ENCODE measurements at places on chromosomes 5 and 9.
A peak's percentile ranks its signal among the peaks of the same experiment; 100 is the strongest.

DNA sequence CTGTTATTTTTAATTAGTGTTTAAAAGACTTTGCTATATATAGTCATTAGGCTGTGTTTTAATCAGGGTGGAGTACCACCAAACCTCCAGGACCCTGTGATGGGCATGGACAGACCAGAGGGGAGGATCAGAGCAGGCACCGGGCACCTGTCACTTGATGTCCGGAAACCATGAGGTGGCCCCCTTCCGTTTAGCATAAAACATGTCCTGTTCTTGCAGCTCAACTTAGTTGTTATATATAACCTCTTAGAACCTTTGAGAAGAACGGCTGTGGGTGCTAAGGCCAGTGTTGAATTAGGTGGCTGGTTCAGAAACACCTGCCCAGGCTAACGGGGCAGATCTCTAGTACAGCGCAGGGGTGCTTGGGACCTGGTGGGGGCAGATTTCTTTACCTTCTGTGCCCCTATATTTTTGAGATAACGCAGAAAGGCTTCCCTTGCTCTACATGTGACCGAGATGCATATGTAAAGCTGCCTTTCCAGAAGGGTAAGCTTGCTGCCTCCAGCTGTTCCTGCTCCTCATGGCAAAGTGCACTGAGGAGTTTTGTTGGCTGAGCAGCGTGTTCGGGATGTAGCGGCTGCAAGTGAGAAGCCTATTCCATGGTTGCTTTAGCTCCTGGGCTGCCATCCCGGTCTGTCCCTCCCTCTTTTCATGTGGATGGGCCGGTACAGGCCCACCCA lies 255.5 kb downstream of the FANCC start:
- peak; percentile 39 for DNase-seq

- DNase-seq: no peak
These were observed 96.6 kb downstream of the RGS3 start for GRCh38 chr9:113559834-113560800.

GRCh38 chr5:118577621-118578020 lies 410.7 kb downstream of the DTWD2 start:
- DNase-seq: no peak

DNA sequence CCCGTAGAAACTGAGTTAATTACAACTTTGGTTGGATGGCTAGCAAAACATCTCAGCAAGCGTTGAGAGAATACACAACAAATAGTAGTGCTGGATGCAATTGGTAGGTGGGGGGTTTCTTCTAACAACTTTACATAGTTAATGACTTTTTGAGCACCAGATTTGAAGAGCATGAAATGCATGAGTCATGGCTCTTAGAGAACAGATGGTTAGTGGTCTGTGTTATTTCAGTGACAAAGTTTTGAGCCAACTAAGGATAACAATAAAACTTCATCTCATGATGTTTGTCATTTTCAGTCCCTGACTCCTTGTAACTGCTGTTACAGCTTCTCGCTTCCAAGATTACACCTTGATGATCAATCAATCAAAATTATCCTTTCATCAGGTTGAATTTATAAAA lies 399.0 kb upstream of the BRINP1 start:
- peak; percentile 2 for DNase-seq

- peak; percentile 66 for DNase-seq
These were observed 513 bp downstream of the FAM193B start for GRCh38 chr5:177553671-177554429.

GRCh38 chr5:16061163-16061562 lies 118.4 kb downstream of the MARCHF11 start:
- DNase-seq: no peak

DNA sequence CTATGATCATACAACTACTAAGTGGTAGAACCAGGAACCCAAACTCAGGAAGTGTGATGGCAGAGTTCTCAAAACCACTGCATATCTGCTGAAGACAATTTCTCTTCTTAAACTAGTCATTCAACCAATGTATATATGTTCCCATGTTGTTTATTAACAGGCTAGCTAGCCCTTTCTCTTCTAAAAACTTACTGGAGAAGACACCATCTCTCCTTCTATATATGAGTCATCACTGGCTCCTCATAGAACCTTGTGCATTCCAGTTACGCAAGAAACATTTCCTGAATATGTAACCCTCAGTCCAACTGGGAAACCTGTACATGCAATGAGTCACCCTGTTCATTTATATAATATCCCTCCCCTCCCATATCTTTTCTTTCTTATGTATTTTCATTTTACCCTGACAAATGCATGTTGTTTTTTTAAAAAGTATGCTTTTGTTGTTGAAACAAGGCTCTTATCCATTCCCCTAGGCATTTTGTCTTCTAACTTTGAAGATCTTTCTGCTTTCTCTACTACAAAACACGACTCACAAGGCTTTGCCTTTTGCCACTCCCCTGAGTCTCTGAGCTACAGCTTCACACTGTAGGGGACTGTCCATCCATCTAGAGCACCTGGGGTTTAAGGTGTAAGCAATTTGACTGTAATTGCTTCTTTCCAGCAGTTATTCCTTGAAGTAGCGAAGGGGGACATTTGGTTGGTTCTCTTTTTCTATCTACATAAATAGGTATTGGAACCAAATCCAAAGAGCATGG lies 119.5 kb downstream of the ANXA1 start:
- peak; percentile 2 for DNase-seq

- peak; percentile 88 for DNase-seq
These were observed at the start of gene GHR for GRCh38 chr5:42423285-42424165. Gene GHR (plus strand): TSS chr5:42423439. CDS start chr5:42565875, 142,436 bp downstream.

DNA sequence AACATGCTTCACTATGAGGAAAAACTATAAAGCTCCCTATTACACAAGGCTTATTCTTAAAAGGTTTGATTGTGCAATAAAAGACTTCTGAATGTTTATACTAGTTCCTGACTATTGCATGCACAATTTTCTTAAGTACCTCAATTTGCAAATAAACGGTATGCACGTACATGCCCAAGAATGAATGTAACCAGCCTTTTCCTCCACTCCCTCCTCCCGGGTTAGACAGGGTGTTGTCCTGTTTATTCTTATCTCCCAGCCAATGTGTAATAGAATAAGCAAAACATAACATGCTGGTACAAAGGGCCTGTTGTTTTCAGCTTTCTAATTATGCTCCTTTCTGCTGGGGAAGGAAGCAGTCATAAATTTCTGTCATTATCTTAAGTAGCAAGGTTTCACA lies 79.1 kb downstream of the AOPEP start:
- peak; percentile 66 for DNase-seq

DNA sequence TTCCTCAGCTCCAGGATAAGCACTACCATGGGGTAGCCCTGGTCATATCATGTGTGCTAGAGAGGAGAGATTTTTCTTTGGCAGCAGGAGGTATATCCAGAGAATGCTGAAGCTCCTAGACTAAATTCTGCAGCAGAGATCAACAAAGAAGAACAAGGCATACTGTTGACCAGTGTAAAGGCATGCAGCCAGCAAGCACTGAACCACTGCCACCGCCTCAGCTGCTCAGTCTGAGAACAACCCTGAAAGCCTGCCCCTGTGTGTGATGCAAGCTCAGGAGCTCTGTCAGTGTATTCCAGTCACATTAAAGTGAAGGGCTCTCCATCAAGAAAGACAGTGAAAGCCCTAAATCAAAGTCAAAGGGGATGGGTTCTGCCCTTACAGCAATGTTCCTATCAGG lies 439.5 kb upstream of the CD180 start:
- DNase-seq: peak; percentile 68

DNA sequence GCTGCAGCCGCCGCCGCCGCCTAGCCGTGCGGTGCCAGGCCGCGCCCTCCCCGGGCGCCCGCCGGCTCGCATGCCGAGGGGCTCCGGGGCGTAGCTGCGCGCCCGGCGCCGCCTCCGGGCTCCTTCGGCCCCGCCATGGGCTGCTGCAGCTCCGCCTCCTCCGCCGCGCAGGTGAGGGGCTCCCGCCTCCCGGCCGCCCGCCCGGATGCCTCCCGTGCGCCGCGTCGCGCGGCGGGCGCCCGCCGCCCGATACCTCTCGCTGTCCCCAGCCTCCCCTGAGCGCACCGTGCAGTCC lies 230 bp downstream of the SLC44A1 start:
- no peak for DNase-seq
